ENCODE measurements at places on chromosomes 1 and 21. TPM values are rescaled to one million over a fixed set of nuclear protein-coding genes. Genes with fewer than 3 reads are reported as not detected.

The MAEL gene
- not detected for polyA plus RNA-seq

The YY1AP1 gene
- 43.4 TPM for polyA plus RNA-seq

The ISG15 gene
- polyA plus RNA-seq, result 191 TPM

The CYP4A11 gene
- polyA plus RNA-seq, result not detected

The PTCH2 gene
- polyA plus RNA-seq, result 0.21 TPM

The KCNN3 gene
- 0.88 TPM for polyA plus RNA-seq

The CFAP126 gene
- polyA plus RNA-seq, result not detected

The HSPA13 gene
- 10.8 TPM for polyA plus RNA-seq

The APCS gene
- polyA plus RNA-seq, result not detected

The DUSP10 gene
- 8.6 TPM for polyA plus RNA-seq

The NR1I3 gene
- not detected for polyA plus RNA-seq

Measured in IgD-negative memory B cell (primary cell).